ENCODE measurements at places on chromosomes 16 and 17.

DNA sequence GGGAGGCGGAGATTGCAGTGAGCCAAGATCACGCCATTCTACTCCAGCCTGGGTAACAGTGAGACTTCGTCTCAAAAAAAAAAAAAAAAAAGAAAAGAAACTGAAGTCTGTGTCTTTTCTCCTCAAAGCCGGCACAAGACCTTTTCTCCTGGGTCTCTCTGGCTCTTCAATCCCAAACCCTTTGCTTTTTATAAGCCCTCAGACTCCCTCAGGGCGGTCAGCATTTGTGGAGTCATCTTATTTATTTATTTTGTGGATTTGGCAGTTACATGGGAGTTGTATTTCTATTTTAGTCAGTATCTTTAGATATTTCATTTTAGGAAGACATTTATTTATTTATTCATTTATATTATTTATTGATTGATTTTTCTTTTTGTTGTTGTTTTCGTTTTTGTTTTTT lies 57.7 kb upstream of the MAP3K14 start:
- DNase-seq = no peak

- no peak for DNase-seq
Observed at GRCh38 chr16:30623536-30624283, 13.5 kb upstream of the ZNF689 start.

DNA sequence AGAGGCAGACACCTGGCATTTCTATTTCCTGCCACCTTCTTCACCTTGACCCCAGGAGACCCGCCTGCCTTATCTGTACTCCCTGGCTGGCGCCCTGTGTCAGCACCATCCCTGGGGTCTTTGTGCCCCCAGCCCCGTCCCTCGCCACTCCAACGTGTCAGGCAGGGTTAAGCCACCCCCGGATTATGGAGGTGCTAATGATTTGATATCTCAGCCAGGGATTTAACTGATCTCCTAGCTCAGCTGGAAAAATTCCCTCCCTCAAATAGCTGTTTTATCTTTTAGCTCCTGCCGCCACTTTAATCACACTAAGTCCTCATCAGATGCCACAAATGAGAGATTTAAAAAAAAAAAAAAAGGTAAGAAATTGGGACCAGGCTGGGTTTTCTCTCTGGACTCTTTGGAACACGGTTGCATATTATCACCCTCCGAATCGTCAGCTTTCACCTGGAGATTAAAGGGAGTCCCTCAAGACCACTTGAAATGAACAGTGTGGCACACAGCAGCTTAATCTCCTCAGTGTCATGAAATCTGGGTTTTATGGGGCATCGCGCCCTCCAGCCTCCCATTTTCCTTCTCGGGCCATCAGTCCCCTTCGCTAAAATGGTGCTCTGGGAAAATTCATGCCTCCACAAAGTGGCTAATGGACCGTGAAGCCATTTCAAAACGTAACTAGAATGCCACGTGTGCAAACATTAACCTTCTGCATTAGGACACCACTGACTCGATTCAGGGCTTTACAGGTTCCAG lies 26.2 kb upstream of the WFDC1 start:
- DNase-seq = no peak

GRCh38 chr17:39665642-39666224 lies 584 bp downstream of the TCAP start:
- no peak for DNase-seq

- DNase-seq = no peak
Observed at GRCh38 chr16:1630450-1631213, 18.5 kb downstream of the CRAMP1 start.

- DNase-seq = no peak
Observed at GRCh38 chr16:28537076-28537475, 1.7 kb downstream of the NUPR1 start.

DNA sequence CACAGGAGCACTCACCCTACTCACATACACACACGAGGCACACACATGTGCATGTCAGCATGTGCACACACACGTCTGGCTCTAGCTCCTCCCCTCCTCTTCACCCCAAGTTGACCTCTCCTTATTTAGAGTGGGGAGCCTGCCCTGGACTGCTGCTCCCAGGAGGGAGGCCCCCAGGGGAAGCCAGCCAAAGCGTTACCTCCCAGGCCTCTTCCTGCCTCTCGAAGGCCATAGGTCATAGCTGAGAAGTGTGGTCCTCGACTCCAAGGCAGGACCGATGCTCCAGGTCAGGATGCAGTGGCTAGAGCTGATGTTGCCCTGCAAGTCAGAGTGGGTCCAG lies 18.8 kb downstream of the POLR3K start:
- no peak for DNase-seq

- no peak for DNase-seq
Observed at GRCh38 chr16:65394281-65394680, 272.4 kb upstream of the CDH11 start.

DNA sequence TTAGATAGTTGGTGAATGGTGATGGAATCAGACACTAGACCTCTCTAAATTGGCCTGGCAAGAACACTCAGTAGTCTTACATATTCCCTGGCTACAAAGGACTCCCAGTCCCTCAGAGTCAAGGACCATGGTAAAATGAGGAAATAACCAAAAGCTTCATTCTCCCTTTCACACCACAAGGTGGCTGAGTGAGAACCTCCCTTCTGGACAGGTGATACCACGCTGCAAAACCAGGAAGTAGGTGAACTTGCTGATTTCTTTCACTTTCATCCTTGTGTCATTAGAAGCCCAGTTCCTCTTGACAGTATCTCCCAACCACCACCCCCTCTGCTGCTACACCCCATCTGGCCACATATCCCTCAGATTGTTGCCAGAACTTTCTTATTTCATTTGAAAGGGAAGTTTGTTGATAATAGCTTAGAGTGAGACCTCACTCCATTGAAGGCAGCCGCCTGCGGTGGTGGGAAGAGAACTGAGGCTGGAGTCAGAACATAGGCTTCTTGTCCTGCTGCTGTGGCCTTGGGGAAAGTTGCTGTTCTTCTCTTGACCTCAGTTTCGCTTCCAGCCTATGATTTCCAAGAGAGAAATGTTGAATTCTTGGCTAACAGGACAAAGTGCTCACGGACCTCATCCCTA lies 290.6 kb upstream of the CCL2 start:
- DNase-seq = no peak

- no peak for DNase-seq
Observed at GRCh38 chr17:1228781-1229348, 41.4 kb upstream of the BHLHA9 start.

DNA sequence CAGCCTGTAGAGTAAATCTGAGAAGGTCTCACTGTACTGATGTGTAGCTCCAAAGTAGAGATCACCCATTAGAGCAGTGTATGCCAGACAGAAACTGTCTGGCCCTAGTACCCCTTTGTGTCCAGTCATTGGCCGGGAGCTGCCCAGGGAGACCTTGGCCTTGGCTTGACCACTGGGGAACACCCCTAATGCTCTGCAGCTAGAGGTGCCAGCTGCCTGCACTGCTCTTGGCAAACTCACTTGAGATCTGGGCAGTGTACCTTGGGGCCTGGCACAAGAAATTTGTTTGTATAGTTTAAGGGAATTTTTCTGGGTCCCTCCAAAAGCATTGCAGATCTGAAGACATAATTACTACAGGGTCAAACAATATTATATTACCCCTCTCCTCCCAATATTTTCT lies 78.7 kb upstream of the MPHOSPH6 start:
- DNase-seq = no peak

GRCh38 chr16:88522276-88522949 lies 47.8 kb upstream of the ZC3H18 start:
- DNase-seq = no peak

DNA sequence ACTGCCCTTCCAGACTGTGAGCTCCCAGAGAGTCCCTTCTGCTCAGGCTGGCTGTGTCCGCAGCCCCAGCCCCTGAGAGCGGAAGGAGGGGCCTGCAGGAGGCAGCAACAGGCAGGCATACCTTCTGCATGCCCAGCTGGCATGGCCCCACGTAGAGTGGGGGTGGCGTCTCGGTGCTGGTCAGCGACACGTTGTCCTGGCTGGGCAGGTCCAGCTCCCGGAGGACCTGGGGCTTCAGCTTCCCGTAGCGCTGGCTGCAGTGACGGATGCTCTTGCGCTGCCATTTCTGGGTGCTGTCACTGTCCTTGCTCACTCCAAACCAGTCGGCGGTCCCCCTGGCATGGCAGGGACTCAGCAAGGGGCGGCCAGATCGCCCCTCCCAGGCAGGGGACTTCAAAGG lies 9.0 kb downstream of the RHBDF1 start:
- no peak for DNase-seq

GRCh38 chr16:50781043-50781442 lies 39.2 kb downstream of the CYLD start:
- no peak for DNase-seq

GRCh38 chr17:73028299-73028755 lies 64.2 kb downstream of the SLC39A11 start:
- DNase-seq = no peak

DNA sequence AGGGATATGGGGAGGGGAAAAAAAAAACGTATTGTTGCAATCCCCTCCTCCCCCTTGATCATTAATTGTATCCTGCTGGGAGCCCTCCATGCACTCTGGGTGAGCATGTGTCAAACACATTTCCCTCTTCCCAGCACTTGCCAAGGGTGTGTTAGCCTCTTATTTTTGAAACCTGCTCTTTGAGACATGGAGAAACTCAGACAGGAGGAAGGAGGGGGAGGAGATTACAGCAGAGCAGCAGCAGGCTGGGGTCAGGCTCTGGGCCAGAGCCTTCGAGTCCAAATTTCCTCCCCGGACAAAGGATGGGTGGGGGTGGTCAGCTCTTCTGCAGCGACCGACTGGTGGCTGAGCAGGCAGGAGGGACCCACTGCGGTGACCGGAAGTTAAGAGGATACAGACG lies 64.7 kb downstream of the SOX9 start:
- DNase-seq = no peak

GRCh38 chr17:45824901-45825492 lies 19.7 kb upstream of the SPPL2C start:
- no peak for DNase-seq

DNA sequence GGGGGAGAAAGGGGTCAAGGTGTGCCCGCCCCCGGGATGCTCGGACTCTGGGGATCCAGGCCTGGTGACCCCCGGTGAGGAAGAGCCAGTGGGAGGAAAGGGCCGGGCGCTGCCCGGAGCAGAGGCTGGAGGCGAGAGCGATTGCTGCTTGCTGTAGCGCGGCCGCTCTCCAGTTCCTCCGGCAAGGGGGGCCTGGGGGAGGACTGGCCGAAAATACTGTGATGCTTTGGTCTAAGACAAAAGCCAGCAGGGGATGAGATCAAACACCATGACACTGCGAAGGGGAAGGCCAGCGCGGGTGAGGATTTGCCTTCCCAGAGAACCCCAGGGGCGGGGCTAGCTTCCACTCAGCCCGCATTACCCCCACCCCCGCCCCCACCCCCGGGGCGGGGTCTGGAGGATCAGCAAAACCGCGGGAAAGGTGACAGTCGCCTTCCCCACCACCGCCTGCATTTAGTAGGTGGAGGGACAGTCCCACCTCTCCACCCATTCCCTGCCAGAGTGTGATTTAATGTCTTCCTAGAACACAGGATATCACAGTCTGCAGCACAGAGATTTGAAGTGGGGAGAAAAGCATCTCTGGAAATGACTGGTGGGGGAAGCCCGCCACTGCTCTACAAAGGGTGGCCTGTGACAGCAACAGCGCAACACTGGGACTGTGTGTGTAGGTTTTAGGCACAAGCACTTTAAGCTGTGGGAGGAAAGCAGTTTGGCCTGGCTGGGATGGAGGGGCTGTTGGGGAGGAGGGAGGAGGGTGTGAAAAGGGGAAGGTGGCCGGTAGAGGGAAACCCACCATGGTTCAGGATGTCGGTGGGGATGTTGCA lies 25.7 kb downstream of the MRC2 start:
- peak; percentile 13 for DNase-seq

GRCh38 chr17:7323731-7324437 lies 5.3 kb downstream of the NEURL4 start:
- DNase-seq = no peak

DNA sequence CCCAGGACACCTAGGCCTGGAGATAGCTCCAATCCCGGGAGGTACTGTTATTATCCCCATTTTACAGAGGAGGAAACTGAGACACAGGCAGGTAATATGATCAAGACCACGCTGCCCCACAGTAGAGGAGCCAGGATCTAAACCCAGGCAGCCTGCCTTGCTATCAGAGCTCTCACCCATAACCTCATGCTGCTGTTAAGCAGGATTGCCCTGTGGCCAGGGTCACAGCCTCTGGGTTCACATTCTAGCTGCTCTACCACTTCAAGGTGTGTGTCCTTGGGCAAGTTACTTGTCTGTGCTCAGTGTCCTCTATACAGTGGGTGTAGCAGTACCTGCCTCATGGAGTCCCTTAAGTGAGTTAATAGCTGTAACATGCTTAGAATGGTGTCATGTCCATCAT lies 1015.3 kb downstream of the KCNJ18 start:
- no peak for DNase-seq

- no peak for DNase-seq
Observed at GRCh38 chr16:24686678-24687077, 42.8 kb upstream of the TNRC6A start.

GRCh38 chr17:3897731-3898130 lies 4.9 kb upstream of the CAMKK1 start:
- DNase-seq = no peak

- DNase-seq = no peak
Observed at GRCh38 chr16:46844771-46845170, 13.8 kb upstream of the C16orf87 start.

- no peak for DNase-seq
Observed at GRCh38 chr16:14307527-14308367, 236.6 kb downstream of the MRTFB start.

- no peak for DNase-seq
Observed at GRCh38 chr17:63116967-63117830, 151.2 kb downstream of the TANC2 start.

GRCh38 chr16:85364323-85365040 lies 248.6 kb upstream of the GSE1 start:
- DNase-seq = no peak

GRCh38 chr17:8125154-8125946 lies 1.4 kb upstream of the HES7 start:
- DNase-seq = peak; percentile 67

DNA sequence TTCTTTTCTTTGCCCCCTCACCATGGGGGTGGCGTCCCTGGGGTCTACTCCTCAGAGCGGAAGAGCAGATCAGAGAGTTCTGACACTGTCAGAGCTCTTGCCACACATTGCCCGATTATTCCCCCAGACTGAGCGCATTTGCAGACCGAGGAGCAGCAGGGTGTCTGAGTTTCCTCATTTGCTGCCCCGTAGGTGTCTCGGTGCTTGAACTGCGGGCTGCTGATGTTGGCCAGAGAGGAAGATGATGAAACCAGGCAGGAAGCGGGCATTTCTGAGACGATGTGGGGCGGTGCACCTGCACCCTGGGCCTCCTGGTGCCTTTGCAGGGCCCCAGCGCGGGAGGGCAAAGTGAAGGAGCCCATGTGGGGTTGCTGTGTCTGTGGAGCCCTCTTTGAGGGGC lies 55.2 kb downstream of the ARSG start:
- peak; percentile 31 for DNase-seq

- no peak for DNase-seq
Observed at GRCh38 chr16:67805718-67806427, 487 bp downstream of the RANBP10 start.

- DNase-seq = no peak
Observed at GRCh38 chr16:30113031-30113710, at the start of gene GDPD3. Gene GDPD3, minus strand, starts transcription at chr16:30113537. Its CDS starts 59 bp downstream, at chr16:30113478.

DNA sequence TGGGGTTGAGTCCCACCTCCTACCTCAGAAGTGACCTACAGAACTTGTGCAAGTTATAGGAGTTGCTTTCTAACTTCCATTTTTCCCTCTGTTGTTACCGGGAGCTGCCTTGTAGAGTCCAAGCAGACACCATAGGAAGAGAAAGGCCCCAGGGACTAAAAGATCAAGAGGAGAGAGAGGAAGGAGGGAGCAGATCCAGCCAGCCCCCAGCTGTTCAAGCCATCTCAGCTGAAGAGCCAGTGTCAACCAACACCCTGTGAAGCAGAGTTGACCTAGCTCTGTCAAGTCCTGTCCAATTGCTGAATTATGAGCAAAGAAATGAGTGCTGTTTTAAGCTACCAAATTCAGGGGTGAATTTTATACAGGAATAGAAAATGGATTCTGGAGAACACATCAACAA lies 34.9 kb upstream of the CACNG4 start:
- DNase-seq = no peak
